ENCODE measurements at places on chromosomes 3 and 15. TPM values are rescaled to one million over a fixed set of nuclear protein-coding genes. Genes with fewer than 3 reads are reported as not detected.

SYNPR gene
- not detected for total RNA-seq

AGBL1 gene
- 0.10 TPM for total RNA-seq

DNA sequence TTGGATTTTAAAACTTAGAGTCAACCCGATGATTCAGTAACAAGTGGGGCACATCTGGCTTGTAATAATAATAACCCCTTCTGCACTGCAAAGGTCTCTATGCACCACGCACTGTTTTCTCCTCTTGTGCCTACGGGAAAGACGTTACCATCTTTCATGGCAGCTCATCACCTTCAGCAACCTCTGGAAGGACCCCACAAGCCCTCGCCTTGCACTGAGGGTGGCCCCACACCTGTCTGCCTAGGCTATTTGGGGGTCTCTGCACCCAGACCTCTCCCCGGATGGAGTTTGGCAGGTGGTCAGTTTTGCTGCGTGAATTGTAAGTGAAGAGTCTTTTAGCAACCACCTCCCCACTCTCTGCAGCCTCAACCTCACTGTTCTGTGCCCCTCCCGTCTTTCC lies 138.6 kb upstream of the MEF2A start:
- no peak for DNase-seq

DNA sequence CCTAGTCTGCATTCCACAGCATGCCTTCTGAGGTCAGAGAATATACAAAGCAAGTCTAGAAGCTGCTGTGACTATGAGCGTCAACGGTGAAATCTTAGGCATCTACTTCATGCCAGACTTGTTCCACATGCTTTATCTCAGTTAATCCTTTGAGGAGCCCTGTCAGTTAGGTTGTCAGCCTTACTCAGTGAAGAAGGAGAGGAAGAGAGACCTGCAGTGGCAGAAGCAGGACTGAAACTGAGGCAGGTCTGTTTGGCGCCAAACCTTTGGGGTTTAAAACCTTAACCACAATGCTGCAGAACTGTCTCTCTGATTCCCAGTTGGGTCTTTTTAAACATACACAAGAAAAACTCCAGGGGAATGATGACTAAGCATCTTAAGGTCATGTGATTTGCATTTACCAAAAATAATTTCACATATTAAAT lies 139.0 kb upstream of the LIPC start:
- peak; percentile 12 for DNase-seq

- DNase-seq, result peak; percentile 29
Observed at GRCh38 chr15:83365370-83365938, 81.0 kb upstream of the BNC1 start.

DNA sequence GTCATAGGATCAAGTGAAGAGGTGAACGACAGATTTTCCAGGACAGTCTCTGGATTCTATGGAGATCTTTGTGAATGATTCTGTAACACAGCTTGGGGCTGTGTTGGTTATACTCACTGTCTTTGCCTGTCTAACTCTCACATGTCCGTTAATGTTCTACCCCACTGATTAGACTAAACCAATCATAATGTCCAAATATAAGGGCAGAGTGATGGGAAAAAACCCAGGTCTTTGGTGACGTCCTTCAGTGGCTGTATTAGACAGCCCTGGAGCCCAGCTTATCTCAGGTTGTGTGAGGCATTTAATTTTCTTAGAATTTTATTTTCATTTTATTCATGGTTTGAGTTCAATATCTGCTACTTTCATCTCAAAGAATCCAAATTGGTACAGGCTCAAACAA lies 59.3 kb upstream of the TRA2B start:
- no peak for DNase-seq

DNA sequence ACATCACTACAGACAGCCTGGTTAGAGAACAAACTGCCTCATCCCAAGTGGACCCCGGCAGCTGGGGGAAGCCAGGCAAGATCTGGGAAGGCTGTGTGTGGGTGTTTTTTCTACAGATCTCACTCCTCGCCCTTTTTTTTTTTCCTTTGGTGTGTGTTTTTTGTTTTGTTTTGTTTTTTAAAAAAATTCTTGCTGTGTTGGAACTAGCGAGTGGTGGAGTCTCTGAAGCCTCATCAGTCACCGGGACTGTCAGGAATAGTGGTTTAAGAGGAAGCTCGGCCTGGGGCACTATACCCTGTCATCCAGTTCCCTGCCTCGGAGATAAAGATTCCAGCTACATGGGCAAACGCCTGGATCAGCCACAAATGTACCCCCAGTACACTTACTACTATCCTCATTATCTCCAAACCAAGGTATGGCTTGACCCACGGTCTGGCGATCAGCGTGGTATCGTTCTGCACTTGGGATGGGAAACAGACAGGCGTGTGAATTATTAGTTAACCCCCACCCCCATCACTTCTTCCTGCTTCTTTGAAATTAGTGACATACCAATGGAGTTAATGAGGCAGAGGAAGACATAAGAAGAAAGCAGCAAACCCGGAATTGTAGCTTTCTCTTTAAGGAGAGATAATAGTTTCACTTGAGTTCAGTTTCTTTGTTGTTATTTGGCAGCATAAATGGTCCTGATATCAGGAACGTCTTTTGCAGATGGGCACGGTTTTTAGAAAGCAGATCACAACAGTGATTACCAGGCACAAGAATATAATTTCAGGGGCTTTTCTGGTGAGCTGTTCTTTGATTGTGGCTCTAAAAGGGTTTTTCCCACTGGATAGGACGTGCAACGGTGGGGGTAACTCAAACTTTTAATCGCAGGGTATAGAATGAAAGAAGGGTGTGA lies 722 bp downstream of the RBMS3 start:
- DNase-seq, result peak; percentile 11

DNA sequence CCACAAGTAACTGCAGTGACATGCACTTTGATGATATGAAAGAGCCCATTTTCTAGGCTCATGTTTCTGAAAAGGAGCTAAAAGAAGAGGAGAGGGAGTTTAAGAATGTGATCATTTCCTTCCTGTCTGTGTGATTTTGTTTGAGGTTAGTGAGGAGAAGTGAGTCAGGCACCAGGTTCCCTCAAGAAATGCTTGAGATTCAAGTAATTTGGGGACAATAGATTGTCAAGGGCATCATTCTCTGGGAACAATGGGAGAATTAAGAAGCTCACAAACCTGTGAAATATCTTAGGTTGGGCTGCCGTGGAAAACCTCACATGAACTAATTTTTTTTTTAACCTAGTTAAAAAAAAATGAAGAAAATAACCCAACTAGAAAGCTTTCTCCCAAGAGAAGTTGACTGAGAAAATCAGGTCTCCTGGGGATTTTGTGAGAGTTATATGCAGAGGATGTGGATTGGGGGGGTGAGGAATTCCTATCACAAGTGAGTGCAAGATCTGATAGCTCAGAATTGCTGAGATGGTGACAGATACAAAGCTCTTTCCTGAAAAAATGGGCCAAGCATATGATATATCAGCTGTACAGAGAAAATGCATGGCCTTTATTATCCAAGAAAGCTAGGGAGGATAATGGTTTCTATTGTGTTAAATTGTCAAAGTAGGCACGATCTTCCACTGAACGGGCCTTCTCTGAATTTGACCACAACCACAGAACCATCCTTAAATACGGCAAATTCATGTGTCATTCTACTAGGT lies 203.3 kb downstream of the FEZF2 start:
- no peak for DNase-seq

- DNase-seq, result no peak
Observed at GRCh38 chr3:171346019-171346418, 114.2 kb downstream of the TNIK start.
